ENCODE measurements at places on chromosomes 2 and 18.

DNA sequence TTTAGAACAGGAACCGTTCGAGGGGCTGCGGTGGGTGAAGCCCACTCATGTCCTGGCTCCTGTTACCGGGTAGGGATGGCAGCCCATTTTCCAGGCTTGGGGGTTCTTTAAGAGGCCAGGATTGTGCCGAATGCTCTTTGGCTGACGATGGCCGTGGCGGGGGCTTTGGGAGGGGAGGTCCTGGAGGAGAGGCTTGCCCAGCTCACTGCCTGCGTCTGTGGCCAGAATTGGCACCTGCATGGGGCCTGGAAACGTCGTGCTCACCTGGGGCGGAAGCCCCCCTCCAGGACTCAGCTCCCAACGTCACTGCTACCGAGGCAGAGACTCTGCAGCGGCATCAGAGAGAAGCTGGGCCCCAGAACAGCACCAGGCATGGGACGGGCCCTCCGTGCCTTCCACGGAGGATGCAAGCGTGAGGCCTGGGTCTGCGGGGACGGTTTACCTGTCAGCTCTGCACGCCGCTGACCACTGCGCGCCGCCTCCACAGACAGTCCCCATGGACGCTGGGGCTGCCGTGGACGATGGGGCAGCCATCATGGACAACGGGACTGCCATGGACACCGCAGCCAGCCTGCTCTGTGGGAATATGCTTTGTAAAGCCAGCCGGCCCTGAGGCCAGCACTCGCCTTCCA is 82.9 kb downstream of the NFATC1 start:
- no peak for DNase-seq

- no peak for DNase-seq
Measured at GRCh38 chr18:22207021-22207758, 37.8 kb downstream of the GATA6 start.

DNA sequence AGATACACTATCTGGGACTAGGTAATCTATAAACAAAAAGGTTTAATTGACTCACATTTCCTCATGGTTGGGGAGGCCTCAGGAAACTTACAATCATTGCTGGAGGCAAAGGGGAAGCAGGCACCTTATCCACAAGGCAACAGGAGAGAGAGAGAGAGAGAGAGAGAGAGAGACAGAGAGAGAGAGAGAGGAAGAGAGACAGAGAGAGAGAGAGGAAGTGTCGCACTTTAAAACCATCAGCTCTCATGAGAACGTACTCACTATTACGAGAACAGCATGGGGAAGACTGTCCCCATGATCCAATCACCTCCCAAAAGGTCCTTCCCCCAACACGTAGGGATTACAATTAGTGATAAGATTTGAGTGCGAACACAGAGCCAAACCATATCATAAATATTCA is 253.5 kb upstream of the TRIB2 start:
- no peak for DNase-seq

GRCh38 chr2:155310589-155310988 is 612.1 kb downstream of the KCNJ3 start:
- DNase-seq: no peak
